ENCODE measurements at places on chromosomes 3 and 15.

DNA sequence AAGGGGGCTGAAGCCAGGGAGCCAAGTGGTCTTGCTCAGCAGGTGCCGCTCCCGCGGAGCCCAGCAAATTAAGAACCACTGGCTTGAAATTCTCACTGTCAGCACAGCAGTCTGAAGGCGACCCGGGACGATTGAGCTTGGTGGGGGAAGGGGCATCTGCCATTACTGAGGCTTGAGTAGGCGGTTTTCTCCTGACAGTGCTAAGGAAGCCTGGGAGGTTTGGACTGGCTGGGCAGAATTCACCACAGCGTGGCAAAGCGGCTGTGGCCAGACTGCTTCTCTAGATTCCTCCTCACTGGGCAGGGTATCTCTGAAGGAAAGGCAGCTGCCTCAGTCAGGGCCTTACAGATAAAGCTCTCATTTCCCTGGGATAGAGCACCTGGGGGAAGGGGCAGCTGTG is 57.0 kb upstream of the GPR149 start:
- DNase-seq: no peak

GRCh38 chr3:13677272-13677671 is 128.3 kb downstream of the FBLN2 start:
- no peak for DNase-seq

DNA sequence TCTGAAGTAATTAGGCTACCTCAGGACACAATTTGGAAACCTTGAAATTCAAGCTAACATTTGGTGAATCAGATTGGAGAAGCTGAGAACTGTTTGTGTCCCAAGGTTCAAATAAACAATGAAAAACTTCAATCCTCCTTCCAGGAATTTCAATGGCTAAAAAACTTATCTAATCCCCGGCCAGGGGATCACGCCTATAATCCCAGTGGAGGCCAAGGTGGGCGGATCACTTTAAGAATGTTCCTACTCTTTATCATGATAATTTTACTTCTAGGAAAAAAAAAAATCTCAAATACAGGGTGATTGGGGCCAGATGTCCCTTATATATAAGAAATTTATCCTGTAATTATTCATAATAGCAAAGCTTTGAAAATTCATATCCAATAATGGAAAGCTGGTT is 139.0 kb downstream of the CPNE4 start:
- no peak for DNase-seq

GRCh38 chr3:54251705-54252104 is 129.4 kb downstream of the CACNA2D3 start:
- DNase-seq: no peak

- no peak for DNase-seq
These were observed 167.3 kb downstream of the BCHE start for GRCh38 chr3:165669967-165670366.

GRCh38 chr3:66227915-66228314 is 7.1 kb downstream of the SLC25A26 start:
- DNase-seq: no peak

DNA sequence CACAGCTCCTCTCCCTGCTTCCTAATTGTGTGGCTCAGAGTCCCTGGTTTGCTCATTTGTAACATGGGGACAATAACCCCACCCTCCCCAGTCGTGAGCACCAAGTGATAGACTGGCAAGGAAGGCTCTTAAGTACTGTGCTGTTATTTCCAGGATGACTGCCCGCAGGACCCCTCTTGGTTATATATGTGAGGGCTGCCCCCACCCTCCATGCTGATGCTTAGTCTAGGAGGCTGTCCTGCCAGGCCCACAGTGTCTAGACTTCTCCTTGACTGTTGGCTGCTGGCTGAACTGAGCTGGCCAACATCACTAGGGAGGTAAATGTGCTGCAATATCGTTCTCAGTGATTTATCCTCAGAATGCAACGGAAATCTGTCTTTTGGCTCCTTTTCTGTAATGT is 45.1 kb downstream of the RAB11A start:
- DNase-seq: no peak

DNA sequence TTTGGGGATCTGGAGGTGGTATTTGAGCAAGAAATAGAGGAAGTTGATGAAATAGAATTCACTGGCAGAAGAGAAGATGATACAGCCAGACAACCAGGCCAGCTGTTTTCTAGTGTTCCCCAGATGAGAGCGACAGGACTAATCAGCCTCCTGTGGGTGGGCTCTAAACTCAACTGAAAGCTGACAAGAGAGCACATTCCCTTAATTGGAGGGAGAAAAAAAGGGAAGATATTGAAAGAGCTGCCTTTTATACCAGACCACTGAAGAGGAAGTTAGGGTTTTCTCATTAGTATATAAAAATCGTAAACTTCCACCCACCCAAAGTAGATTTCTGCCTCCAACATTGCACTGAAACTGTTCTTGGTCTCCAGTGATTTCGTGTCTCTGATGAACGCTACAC is 6.5 kb upstream of the TM4SF19 start:
- DNase-seq: no peak

GRCh38 chr3:168622795-168623194 is 527.1 kb upstream of the GOLIM4 start:
- DNase-seq: no peak

DNA sequence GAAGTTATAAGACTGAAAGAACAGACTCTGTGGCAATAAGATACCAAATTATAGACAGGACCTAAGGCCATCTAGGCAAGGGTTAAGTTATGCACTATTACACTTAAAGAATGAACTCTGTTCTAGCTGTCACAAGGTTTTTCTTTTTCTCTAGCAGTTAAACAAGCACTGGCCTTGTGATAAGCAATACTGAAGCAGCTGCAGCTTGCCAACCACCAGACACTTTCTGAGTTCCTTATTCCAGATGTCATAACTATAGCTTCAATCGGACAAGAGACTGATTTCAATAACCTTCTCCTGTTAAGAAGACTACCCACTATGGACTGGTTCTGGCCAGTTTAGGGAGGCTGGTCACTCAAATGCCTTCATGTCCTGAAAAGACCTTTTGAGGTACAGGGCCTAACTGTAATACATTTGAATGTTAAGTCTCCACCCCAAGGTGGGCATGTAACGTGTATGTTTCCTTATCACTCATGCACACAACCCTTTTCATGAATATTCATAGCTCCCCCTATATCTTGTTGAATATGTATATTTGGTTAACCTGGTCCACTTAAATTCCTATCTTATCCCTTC is 85.8 kb downstream of the CFAP20DC start:
- DNase-seq: no peak

DNA sequence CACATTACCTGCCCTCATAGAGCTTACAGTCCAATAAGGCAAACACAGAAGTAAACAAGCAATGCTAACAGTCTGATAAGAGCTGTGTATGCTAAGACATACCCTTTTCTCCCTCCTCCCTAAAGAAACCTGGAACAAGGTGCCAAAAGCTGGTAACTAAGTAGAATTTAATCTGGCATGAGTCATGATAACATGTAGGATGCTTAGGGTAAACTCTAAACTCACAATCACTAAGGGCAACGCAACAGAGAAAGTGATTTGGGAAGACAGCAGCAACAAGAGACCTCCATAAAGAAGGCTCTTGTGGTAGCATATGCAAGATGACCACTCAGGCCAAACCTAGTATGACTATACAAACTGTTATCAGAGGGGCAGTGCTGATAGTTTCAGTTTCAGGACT is 55.5 kb downstream of the MYO1E start:
- no peak for DNase-seq

DNA sequence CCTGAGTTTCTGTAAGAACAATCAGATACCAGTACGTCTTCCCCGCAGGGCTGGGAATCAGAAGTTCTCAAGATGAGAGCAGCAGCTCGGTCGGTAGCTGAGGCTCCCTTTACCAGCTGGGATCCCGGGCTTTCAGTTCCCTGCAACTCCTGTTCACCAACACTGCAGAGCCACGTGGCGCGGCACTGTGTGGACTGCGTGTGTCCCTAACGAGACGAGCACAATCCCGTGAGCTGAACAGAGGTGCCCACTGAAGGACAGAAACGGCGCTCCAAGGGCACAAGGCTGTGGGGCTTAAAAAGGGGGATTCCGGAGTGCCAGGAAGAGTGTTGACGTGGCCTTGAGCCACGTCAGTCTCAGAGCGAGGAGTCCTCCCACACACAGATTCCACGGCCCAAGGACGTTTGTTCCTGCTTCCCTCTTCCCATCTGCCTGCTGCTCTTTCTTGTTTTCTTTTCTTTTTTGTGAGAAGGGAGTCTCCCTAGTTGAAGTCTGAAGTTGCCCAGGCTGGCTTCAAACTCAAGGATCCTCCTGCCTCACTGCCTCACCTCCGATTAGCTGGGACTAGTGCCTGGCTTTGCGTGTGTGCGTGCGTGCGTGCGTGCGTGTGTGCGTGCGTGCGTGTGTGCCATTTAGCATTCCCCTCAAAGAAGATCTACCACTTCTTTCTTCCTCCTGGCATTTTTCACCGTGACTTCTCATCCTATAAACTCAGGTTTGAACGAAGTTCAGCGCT is 37.1 kb upstream of the RPL35A start:
- DNase-seq: no peak

DNA sequence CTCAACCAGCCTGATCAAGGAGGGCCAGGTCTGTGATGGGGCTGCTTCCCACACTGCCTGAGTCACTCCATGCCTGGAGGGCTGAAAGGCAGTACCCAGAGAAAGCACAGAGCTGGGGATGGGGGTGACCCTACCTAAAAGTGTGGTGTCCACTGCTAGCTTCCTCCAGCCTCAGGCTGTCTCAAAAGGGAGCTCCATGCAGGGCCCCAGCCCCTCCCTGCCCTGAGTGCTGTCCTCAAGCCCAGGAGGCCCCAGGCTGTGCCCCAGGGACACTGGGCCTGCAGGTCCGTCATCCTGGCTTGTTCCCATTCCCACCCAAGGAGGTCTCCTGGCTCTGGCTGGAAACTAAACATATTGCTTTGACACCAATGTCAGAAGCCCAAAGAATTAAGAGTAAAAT is 56.8 kb downstream of the ZNF445 start:
- DNase-seq: no peak

DNA sequence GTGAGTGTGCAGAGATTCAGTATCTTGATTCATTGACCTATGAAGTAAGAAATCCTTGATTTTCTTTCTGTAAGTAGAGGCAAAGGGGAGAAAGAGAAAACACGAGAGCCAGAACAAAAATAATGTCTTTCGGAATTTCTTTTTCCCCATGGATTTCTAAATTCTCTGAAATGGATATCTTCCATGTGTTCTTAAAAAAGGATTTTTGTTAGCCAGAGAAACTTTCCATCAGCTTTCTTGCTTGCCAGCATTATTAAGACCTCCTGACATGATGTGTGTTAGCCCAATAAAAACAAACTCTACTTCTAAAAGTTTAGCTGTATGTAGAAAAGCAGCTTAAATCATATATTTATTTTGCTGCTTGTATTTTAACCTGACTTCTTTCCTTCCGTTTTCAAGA is 122.3 kb upstream of the AADACL2 start:
- DNase-seq: no peak

DNA sequence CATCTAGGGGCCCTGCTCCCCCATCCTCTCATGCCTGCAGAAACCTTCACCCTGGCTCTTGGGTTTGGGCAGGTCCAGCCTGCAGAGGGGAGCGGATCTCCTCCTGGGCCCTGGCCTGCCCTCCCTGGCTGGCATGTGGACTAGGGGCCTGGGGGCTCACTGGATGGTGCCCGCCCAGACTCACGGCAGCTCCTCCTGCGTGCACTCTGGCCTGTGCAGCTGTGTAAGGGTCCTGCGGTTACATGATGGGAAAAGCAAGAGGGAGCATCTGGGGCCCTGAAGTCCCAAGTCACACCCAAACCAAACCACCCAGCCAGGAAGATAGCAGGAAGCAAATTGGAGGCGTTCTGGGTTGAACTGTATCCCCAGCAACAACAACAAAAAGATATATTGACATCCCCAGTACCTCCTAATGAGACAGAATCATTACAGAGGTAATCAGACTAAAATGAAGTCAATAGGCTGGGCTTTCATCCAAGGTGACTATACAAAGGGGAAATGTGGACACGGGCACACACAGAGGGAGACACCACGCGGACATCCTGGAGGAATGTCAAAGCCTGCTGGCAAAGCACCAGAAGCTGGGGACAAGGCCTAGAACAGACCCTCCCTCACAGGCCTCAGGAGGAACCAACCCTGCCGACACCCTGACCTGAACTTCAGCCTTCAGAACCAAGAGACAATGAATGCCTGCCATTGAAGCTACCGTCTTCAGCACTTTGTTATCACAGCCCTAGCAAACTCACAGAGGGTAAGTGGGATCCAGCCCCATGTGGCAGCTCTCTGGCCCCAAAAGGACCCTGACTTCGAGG is 10.4 kb upstream of the CLK3 start:
- DNase-seq: no peak

DNA sequence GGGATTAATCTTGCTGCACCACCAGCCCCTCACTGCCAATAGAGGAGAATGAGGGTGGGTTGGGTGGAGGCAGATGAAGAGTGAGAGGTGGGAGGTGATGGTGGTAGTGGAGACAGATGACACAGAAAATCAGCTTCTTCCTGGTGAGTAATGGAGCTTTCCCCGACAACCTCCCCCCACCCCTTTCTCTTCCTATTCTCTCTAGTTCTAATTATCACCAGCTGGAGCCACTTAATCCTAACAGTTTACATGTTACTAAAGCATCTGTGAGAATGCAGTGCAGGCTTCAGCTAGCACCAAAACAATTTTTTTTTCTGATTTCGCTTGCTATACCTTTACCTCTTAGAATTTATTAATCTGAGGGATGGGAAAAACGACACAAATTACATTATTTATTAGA is 116.1 kb upstream of the DNAJC19 start:
- DNase-seq: peak; percentile 48

DNA sequence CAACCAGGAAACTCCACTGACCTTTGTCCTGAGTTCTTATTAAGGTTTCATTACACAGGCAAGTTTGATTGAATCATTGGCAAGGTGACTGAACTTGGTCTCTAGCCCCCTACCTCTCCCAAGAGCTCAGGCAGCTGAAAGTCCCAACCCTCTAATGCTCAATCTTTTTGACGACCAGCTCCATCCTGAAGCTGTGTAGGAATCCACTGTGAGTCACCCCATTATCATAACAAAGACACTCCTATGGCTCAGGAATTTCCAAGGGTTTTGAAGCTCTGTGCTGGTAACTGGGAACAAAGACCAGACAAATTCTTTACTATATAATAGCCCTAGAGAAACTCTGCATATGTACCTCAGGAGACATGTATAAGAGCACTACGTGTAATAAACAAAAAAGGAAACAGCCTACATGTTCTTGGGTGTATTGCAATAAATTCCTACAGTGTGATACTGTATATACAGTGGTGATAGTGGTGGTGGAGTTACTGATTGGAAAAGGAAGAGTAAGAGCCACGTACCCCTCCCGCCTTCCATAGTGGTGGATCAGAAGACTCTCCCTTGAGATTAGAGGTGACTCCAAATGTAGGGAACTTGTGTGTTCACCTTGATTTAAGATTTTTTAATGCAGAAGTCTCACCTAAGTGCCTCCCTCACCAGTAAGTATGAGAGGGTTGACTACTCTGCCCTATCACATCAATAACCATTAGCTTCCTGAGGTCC is 116.6 kb downstream of the ST8SIA2 start:
- no peak for DNase-seq

GRCh38 chr15:98610991-98611390 is 37.3 kb upstream of the IGF1R start:
- no peak for DNase-seq

- peak; percentile 5 for DNase-seq
These were observed 513.1 kb upstream of the CBLB start for GRCh38 chr3:106381939-106382335.

Measured in NCI-H1417 treated with DMSO at 0.1 percent for 48 hours (cell line).